ENCODE measurements at places on chromosomes 6 and 20.

DNA sequence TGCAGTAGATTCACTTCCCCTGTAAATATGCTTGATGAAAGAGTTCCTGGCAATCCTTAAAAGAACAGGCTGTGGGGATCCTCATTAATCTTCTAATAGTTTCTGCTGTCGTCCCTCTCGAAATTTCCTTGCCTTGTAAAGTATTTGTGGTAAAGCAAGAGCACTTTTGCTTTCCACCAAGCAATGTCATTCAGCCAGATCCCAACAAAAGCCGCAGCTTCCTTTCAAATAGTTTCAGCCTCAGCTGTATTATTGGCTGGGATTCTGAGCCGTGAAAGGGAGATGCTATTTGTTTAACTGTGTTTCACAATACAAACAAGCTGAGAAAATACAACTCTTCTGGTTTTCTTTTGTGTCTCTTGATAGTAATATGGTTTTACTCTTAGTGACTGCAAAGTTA is 48.9 kb upstream of the EPHA7 start:
- DNase-seq, result no peak

DNA sequence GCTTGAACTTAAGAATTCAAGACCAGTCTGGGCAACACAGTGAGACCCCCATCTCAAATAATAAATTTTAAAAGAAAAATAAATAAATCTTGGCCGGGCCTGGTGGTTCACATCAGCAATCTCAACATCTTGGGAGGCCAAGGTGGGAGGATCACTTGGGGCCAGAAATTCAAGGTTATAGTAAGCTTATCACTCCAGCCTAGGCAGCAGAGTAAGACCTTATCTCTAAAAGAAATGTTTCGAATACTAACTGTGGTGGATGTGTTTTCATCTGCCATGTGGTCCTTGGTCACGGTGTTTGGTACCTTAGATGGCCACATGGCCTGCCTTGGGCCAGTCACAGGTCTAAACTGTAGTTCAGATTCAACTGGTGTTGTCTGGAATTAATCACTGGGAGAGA is 5.8 kb downstream of the UBE2C start:
- DNase-seq, result no peak

GRCh38 chr6:116206231-116206903 is 47.5 kb downstream of the TSPYL4 start:
- no peak for DNase-seq

GRCh38 chr6:99334526-99335127 is 14.8 kb downstream of the FAXC start:
- DNase-seq, result no peak

DNA sequence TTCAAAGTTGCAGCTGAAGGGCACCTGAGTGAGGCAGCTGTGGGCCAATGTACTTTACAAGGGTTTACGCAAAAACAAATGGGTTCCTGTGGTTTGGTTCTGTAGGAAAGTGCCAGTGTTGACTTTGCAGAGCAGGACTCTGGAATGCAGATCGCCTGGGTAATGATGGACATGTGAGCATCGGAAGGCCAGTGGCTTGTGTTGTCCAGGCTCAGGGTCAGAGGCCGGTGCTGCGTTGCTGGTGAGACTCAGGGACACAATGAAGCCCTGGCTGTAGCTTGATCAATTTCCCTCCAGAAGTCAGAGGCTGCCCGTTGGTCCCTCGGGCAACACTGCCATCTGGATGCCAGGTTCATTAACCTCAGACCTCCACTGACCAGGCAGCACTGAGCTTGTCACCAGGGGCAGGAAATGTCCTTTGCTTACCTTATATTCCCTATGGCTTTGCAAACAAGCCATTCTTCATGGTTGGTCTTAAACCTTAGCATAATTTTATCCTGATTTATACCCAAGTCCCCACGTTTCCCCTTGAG is 753.4 kb downstream of the QKI start:
- DNase-seq, result no peak

GRCh38 chr6:13263669-13264068 is 64.7 kb downstream of the TBC1D7 start:
- no peak for DNase-seq
